Forelimb muscle (tissue), 1 donor: ENCODE measurements at places on chromosomes 6 and 20. TPM values are rescaled to one million over a fixed set of nuclear protein-coding genes. Genes with fewer than 3 reads are reported as not detected.

DNA sequence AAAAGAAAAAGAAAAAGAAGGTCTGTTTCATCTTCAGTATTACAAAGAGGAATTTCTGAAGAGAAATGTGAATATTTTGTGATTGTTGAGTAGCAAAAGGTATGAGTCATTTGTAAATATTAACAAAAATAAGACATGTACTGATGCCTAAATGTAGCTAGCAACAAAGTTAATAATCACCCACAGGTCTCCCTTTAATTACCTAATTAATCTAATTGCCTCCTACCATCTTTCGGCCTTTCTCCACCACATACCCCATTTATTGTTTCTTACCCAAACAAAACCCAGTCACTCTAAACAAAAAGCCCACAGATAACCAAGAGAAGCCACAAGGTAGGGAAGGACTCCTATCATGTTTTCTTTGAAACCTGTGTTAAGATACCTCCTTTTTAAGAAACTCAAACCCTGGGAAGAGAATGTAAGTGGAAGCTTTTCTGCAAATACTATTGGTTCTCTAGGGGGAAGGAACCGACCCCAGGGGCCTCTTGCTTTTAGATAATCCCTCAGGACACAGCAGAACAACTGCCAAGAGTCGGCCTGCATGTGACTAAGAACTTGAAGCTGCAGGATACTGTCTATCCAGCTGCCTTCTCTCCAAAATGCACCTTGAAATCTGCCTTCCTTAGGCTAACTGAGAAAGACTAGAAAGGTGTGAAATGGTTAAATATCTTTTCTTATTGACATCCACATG lies 16.1 kb upstream of the STK38 start:
- DNase-seq = no peak

GRCh38 chr6:128310451-128310850 lies 209.9 kb downstream of the PTPRK start:
- no peak for DNase-seq

- no peak for DNase-seq
Measured at GRCh38 chr6:152975204-152975915, 7.5 kb downstream of the FBXO5 start.

- no peak for DNase-seq
Measured at GRCh38 chr6:46271728-46272127, 100.9 kb upstream of the ENPP5 start.

- no peak for DNase-seq
Measured at GRCh38 chr6:146127447-146128215, 98.8 kb downstream of the GRM1 start.

DNA sequence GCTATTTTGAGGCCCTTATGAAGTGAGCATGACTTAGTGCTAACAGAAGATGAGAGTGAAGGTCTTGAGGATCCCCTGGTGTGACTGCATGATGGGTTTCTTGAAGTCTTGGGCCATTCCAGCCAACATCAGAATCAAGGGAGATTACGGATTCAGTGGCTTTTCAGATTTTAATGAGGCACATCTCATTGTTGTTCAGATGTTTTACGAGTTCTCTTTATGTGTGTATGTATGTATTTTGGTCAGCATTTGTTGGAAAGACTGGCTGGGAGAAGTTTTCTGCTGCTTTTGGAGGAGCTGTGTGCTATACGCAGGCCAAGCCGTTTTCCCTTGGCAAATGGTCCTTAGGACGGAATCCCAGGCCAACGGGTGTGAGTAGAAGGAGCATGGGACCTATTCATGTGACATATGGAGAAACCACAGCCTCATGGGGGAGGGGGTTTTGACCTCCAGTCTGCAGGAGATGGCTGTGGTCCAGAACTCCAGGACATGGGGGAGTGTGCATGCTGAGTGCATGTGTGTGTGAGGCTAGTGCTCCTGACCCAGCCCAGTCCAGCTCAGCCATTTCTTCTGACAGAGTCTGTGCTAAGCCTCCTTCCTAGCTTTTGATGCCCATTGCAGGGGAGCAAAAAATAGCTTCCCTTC lies 35.3 kb downstream of the CHMP4B start:
- DNase-seq = peak; percentile 26

GRCh38 chr6:15434263-15434662 lies 188.4 kb downstream of the JARID2 start:
- DNase-seq = no peak

Gene TFAP2B
- polyA plus RNA-seq = 0.08 TPM

Gene SNAP91
- 1.8 TPM for polyA plus RNA-seq

Gene DBNDD2
- polyA plus RNA-seq = 30.5 TPM
